NCI-H226 (cell line): ENCODE measurements at places on chromosomes 16 and 17.

DNA sequence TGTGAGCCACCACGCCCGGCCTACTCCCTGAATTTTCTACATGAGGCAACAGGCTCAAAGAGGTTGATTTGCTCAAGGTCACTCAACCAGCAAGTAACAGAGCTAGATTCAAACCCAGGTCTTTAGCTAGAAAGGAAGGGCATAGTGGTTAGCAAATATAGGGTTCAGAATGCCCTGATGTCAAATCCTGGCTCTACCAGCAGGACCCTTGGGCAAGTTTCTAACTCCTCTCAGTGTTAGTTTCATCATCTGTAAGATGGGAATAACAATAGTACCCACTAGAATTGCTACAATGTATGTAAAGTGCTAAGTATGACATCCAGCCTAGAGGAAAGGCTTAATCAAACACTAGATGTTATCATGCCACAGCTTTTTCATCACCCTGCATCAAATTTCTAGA is 19.1 kb upstream of the CYB5B start:
- DNase-seq: no peak

DNA sequence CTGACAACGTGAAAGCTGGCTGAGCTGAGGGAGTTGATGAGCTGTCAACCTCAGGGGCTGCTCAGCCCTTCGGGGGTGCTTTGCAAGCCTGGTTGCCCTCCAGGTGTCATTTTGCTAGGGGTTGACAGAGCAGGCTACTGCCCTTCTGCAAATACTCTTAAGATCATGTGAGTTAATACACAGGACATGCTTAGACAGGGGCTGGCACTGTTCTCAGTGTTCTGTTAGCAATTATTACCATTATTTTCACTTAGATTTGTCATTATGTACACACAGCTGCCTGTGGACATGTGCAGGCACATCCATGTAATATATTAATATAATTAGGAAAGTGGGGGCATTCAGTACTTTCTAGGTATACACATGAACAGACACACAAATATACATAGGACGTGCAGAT is 554.3 kb upstream of the HSBP1 start:
- DNase-seq: no peak

DNA sequence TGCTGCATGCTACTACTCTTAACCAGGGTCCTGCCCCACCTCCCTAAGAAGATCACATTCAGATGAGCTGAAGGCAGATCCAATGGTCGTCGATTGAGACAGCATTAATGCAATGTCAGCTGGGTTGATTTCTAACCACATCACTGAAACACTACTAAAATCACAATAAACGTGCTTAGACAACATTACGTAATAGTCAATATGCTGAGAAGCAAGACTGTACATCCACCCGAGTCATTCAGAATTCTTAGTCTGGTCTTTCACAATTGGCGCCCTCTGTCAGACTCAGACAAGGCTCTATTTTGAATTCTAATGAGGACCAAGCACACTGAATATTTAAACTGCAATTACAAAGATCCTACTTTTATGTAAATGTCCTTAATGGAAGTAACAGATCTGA is 205.2 kb downstream of the STX8 start:
- DNase-seq: peak; percentile 25

GRCh38 chr17:69232650-69233049 is 4.0 kb upstream of the ABCA10 start:
- no peak for DNase-seq

GRCh38 chr16:66442502-66443268 is 15.6 kb downstream of the BEAN1 start:
- no peak for DNase-seq

- no peak for DNase-seq
Measured at GRCh38 chr16:578232-578869, 8.6 kb downstream of the PIGQ start.

GRCh38 chr17:71828182-71828596 is 292.6 kb upstream of the SOX9 start:
- no peak for DNase-seq

DNA sequence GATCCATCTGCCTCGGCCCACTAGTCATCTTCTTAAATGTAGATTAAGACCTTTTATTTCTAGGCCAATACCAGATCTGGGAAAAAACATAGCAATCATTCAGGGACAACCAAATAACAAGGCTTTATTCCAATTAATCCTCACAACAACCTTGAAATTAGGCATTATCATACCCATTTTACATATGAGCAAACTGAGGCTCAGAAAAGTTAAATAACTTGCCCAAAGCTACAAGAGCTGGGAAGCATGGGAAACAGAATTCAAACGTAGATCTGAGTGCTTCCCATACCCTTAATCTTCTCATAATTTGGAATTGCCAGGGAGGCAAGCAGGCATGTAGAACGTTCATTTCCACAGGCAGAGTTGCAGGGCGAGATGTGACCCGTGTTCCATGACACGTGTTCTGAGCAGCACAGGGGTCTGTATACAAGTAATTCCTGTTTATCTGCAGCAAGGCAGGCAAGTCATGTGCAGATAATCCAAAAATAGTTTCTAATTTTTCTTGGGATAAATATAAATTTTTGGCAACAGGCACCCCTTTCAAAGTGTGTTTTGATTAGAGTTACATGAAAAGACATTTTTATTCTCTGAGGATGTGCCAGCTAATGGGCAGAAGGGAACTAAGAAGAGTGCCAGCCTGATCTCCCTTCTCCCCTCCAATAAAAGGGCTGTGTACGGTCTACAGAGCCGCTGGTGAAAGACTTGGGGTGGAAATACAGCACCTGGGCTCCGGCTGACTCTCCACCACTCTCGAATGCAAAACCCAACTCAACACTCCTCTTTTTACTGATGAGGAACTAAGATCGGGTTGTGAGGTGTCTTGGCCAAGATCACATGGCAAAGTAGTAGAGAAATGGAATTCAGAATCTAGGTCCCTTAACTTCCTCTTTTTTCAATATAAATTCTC is 27.7 kb upstream of the MYOCD start:
- DNase-seq: no peak

GRCh38 chr16:89540557-89540956 is 19.9 kb upstream of the RPL13 start:
- DNase-seq: no peak

DNA sequence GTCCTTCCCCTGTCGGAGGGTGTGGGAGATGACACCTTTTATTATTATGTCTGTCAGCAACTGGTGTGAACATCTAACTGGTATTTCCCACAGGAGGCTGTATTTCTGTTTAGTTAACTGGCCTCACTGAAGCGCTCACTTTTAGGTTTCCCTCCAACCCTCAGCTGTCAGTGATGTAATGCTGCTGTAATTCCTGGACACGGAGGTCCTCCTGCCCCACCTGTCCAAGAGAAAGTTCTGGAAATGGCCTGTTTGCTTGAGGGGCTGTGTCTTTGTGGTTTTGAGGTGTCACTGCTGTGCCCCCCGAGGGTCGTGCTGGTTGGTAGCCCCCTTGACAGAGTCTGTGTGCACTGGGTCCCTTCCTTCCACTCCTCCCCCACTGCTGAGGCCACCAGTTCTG is 11.5 kb downstream of the KCNJ12 start:
- no peak for DNase-seq

- peak; percentile 38 for DNase-seq
Measured at GRCh38 chr17:81976332-81977210, 858 bp upstream of the ASPSCR1 start.

GRCh38 chr17:45101883-45102811 is 30.2 kb downstream of the PLCD3 start:
- DNase-seq: peak; percentile 65

GRCh38 chr16:18829251-18829650 is 27.9 kb upstream of the ARL6IP1 start:
- no peak for DNase-seq

GRCh38 chr16:30354423-30355143 is 525 bp downstream of the CD2BP2 start:
- DNase-seq: no peak

DNA sequence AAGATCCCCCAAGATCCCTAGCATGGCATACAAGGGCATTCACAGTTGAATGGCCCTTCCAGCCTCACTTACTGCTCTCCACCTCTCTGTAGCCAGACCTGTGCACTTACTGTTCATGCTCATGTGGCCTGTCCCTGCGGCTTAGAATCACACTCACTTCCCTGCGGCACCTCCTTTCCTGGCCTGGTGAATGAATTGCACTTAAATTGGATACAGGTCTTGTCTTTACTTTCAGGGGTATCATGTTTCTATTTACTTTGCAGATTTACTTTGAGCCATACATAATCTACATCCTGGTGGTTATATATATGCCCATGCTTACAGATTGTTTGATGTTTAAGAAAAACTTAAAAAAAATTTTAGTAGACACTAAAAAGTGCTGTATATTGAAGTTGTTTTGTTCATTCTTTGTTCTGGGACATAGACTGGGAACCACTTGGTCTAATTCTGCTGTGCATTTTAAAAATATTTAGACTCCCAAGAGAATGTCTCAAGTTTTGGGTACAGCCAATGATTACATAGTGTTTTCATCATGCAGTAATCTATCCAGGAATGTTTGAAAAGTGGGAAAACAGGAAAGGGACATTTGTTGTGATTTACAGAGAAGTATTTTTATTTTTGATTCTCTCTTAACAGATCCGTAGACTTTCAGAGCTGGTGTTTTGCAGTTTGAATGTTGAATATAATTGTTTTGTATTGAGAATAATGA is 63.9 kb downstream of the NUP88 start:
- no peak for DNase-seq

DNA sequence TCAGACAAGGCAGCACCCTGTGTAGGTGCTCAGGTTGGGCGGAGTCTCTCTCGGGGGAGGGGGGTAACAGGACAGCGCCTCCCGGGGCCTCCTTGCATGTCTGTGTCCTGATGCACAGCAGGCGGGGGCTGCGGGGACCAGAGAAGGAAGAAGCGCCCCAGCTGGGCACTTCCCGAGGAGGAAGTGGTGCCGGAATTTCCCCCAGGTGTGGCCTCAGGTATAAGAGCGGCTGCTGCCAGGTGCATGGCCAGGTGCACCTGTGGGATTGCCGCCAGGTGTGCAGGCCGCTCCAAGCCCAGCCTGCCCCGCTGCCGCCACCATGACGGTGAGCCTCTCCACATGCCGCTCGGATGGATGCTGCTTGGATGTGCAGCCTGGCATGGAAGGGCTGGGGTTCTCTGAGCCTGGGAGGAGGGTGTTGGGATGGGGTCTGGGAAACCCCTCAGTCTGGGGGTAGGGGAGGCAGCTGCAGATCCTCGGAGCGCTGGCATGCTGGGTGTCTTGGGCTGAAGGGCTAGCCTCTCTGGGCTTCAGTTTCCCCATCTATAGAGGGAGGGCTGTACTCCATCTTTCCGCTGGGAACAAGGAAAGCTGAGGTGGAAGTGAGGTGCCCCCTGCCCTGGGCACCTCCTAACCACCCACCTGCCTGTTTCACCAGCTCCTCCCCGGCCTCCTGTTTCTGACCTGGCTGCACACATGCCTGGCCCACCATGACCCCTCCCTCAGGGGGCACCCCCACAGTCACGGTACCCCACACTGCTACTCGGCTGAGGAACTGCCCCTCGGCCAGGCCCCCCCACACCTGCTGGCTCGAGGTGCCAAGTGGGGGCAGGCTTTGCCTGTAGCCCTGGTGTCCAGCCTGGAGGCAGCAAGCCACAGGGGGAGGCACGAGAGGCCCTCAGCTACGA is at the start of gene IL17C:
Gene IL17C (plus strand): TSS at position 250 of the 908 bp plus-strand sequence. CDS start 70 bp downstream, at position 320.
- DNase-seq: no peak

GRCh38 chr16:85304337-85304736 is 192.1 kb upstream of the CIBAR2 start:
- DNase-seq: no peak

GRCh38 chr17:47862621-47863440 is 11.9 kb upstream of the SP6 start:
- peak; percentile 84 for DNase-seq

- DNase-seq: no peak
Measured at GRCh38 chr17:75526555-75527270, 1.2 kb downstream of the LLGL2 start.

DNA sequence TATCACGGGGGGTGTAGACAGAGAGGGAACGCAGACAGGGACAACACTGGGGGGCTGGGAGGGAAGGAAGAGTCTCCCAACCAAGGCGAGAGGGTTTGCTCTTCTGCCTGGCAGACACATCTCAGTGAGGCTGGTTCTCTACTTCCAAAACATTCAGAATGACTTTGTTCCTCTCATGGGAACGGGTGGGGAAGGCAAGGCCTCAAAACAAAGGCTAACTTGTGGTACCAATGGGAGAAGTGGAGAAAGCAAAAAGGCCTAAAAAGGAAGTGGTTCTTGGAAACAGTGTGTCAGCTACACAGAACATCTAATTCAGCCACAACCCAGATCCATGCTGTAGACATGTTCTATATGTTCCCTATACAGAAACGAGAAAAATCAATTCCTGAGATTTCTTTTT is 7.5 kb downstream of the FLOT2 start:
- DNase-seq: no peak

DNA sequence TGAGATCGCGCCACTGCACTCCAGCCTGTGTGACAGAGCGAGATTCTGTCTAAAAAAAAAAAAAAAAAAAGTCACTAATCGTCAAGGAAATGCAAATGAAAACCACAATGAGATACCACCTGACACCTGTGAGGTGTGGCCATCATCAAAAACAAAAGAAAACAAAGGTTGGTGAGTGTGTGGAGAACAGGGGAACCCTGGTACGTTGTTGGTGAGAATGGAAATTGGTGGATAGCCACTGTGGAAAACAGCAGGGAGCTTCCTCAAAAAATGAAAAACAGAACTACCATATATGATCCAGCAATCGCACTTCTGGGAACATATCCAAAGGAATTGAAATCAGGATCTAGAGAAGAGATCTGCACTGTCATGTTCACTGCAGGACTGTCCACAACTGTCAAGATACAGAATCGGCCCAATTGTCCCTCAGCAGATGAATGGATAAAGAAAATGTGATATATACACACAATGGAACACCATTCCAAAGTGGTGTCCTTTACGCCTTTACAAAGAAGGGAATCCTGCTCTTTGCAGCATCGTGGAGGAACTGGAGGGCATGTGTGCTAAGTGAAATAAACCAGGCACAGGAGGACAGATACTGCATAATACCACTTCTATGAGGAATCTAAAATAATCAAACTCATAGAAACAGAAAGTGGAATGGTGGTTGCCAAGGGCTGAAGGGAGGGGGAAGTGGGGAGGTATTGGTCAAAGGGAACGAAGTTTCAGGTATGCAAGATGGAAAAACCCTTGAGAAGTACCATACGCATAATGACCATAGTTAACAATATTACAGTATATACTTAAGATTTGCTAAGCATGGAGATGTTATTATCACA is 63.5 kb upstream of the PLCG2 start:
- no peak for DNase-seq

GRCh38 chr17:76736349-76737081 is 616 bp downstream of the SRSF2 start:
- peak; percentile 50 for DNase-seq
